ENCODE measurements at places on chromosomes 16 and 17.

GRCh38 chr17:73396431-73397277 is 84.9 kb upstream of the CDC42EP4 start:
- DNase-seq: no peak

DNA sequence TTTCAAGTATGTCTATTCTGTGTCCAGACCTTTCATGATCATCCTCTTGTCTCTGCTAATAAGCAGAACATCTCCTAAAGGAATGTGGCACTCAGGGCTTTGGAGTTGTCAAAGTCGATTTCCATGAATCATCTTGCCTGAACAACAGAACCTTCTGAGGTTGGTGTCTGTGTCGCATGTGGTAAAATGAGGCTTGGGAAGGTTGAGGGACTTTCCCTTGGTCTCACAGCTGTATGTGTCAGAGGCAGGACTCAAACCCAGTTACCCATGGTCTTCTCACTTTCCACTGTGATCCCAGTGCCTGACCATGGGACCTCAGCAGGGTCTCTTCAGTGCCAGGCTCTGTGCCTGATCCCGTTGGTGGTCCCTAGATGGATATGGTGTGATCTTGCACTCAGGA is 4.2 kb upstream of the GPRC5B start:
- no peak for DNase-seq

- DNase-seq: no peak
These were observed 315.2 kb downstream of the FOXL1 start for GRCh38 chr16:86893506-86893905.

DNA sequence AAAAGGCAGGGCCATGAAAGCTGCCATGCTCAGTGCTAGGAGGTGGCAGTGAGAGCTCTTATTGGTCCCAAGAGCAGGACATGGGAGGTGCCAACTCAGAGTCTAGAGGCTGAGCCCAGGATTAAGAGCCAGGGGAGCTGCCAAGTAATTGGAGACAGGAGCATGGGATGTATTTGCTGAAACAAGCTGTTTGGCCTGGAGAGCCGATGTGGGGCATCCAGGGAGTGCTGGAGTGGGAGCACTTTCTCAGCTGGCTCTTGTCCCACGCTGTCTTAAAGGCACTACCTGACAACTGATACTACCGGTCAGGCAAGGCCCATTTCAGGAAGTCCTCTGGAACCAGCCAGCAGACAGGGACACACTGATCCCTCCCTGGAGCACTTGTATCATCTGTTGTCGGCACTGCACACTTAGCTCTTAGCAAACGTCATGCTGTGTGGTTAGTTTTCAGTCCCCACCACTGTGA is 19.3 kb downstream of the ANKFN1 start:
- no peak for DNase-seq

Data from stimulated activated CD8-positive, alpha-beta memory T cell treated with anti-CD3 and anti-CD28 coated beads, Interleukin-4, amount 100 ng/mL, for 48 hours (primary cell).